ENCODE measurements at places on chromosomes 1 and 21.
A peak's percentile ranks its signal among the peaks of the same experiment; 100 is the strongest.

DNA sequence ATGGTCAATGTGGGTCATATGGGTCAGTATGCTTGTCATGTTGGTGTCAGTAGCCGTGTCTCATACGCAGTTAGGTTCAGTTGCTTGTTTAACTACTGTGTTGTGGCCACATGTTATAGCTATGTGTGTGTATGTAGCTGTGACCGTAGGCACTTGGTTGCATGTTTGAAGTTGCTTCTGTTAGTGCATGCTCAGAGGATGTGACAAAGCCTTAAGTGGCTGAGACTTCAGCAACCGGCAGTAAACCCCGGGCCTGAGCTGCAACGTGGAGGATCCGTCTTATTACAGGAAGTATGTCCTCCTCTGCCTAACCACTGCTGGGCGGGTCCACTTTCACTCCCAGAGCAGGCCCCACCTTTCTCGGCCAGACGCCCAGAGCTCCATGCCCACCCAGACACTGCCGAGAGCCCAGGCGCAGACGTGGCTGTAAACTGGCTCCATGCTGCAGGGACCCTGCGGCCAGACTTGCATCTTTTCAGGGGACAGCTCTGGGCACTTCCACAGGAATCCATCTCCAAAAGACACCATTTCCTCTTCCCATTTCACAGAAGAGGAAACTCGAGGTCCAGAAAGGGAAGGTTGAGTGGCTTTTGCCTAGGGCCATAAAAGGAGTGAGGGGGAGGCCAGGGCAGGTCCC, 2.2 kb downstream of the TCEA3 start:
- DNase-seq = peak; percentile 62

DNA sequence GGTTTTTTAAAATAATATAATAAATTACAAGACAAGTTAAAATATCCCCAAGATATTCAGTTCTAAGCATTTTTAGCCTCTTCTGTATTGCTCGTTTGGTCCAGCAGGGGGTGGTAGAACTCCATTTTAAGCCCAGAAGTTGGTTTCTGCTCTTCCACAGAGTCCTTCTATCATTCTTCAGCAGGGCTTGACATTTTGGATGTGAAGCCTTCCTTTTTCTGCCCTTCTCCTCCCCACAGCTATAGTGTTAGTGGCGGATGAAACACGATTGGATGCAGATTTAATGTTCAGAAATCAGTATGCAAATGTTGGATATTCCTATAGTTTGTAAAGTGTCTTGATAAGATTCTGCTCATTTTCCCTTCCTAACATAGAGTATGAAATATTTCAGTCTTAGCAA, 1.4 kb downstream of the NCAM2 start:
- DNase-seq = peak; percentile 35

DNA sequence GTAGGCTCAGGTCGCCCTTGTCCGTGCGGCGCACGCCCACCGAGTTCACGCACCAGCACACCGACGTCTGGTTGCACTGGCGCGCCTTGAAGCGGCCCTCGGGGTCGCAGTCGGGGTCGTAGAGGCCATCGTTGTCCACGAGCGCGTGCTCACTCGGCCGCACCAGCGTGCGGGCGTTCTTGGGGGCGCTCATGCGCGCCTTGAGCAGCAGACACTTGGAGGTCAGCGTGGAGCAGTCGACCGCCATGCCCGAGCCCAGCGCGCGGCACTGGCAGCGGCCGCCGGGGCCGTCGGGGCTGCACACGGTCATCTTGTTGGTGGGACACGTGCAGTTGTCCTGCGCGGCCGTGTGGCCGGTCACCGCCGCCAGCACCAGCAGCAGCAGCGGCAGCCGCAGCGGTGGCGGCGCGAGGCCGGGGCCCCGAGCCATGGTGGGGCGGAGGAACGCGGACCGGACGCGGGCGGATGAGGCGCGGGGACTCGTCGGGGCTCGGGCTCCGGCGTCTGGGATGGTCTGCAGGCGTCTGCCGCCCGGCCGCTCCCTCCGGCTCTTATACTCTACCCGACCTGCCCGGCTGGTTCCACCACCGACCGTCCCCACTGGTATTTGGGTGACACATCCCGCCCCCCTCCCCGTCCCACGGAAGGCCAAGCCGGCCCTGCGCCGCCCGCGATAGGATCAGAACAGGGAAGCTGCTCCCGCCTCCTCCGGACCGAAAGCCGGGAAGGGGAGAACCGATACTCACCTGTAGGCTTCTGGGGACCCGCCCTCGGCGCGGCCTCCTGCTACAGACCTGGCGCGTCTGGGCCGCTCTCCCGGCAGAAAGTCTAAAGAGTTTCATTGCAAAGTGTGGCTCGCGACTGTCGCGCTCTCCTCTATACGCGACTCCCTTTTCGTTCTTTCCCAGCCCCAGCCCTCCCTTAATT, at the start of gene TACSTD2:
Gene TACSTD2 (minus strand): TSS at position 526 of the 927 bp plus-strand sequence. CDS start 96 bp downstream, at position 430.
- no peak for DNase-seq

DNA sequence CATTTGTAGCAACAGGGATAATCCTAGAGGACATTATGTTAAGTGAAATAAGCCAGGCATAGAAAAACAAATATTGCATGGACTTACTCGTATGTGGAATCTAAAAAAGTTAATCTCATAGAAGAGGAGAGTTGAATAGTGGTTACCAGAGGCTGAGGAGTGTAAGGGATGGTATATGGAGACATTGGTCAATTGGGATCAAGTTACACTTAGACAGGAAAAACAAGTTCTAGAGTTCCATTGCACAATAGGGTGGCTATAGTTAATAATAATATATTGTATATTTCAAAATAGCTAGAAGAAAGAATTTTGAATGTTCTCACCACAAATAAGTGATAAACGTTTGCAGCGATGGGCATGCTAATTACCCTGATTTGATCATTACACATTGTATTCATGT, 354.6 kb downstream of the SEC16B start:
- DNase-seq = no peak

- DNase-seq = no peak
Observed at GRCh38 chr21:33700491-33700890, 58.2 kb downstream of the ITSN1 start.

DNA sequence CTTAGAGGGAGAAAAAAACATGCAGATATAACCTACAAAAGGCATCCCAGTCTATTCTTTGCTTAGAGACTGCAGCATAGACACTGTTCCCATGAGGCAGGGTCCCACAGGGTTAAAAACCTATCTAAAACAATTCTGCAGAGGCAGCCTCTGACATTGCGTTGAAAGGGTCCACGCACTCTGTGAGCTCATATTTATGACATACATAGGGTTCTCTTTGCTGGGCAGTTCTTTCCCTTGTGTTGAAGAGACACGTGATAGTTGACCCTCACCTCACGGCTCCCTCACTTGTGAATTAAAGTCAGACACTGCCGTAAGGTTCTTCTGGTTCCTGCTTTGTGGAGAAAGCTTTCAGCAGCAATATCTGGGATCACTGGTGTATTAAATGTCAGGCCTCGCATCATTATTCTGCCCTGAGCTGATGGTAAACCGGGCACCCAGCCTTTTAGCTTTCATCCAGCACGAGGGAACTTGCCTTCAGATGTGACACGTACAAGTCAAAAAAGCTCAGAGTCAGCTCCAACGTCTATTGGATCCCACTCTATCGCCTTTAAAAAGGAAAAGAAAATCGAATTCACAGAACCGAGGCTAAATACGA, 52.8 kb upstream of the HNRNPU start:
- DNase-seq = no peak

DNA sequence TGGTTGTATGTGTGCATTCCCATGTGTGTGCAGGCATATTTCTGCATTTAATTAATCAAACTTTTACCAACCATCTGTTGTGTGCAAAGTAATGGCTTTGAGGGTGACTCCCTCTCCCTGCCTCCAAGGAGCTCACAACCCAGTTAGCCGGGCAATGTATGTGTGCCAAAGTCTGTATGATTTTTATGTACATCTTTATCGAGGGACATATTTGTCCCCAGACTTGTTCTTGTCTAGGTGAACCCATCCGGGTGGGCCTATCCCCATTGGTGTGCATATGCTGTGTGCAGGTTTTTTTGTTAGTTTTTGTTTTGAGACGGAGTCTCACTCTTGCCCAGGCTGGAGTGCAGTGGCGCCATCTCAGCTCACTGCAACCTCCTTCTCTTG, 1.8 kb downstream of the SYTL1 start:
- no peak for DNase-seq

DNA sequence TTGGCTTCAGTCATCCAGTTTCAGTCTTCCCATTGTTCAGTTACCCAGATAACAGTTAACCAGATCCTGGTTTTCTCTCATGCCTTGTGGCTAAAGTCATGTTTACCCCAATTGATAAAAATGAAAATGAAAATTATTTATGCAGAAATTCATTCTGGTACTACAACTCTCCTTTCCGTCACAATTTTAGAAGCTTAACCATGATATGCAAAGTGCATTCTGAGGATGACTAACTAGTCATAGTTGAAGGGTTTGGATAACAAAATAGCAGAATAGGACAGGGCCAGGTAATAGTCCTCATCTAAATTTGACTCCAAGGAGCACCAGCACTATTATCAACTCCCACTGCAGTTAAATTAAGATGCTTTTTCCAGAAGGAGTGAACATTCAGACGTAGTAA, 94.7 kb downstream of the NTMT2 start:
- DNase-seq = no peak

GRCh38 chr1:234438579-234438978, 40.4 kb downstream of the TARBP1 start:
- DNase-seq = no peak

GRCh38 chr1:209688746-209689234, 13.6 kb downstream of the G0S2 start:
- no peak for DNase-seq

DNA sequence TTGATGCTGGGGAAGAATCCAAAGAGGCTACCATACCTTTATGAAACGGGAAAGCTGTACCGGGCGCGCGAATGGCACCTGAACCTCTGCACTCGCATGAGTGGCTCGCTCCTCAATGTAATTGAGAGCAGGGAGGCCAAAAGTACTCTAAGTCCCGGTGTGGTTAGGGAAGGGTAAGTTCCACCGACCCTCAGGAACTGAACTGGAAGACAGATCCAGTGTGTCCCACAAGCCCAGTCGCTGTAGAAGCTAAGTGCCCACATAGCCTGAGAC, 1.0 kb downstream of the GATAD2B start:
- DNase-seq = no peak

DNA sequence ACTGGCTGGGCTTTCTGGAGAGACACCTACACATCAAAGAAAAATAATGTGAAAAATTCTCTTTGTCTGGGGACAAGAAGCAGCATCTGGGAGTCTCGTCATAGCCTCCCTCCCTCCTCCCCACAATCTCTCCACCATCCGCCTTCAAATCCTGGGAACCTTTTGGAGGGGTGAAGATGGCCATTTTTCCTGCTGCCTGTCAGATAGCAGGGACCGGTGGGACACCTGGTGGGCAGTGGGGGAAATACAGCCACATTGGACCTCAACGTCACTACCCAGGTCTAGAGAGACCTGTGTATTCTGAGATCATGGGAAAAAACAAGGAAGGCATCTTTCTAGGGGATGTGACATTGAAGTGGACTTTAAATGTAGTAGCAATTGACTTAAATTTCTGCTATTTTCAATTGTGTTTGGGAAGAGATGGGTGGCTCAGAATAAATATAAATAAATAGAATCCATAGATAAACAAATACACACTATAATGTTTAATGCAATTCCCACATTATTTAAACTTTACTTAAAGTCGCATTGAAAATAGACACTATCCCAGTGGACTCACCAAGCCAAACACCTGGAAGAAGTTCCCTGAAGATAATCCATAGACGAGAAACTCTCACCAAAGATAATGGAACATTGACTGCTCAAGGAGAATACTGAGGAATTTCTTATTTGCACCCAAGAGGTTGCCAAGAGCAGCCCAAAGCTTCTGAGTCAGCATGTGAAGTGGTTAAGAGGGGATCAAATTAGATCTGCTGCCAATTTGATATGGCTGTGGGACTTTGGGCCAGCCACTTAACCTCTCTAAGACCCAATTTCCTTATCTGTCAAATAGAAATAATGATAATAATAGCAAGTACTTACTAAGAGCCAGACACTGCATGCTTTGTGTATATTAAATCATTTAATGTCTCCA, 147.6 kb upstream of the CAMK1G start:
- DNase-seq = peak; percentile 90

DNA sequence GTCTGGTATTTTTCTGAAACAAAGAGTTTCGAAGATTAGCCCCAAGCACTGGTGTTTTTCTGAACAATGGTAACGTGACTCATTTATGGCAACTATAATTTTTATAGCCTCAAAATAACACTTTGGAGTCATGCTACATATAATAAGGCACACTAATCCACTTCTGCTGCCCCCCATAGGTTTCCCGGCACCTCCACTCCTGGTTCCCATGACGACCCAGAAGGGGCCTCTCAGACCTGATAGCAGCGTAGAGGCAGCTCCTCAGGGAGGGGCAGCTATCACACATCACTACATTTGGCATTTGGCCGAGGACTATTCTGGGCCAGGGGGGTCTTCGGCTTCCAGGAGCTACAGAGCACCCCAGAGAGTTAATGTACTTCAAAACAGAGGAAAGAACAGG, 23.3 kb downstream of the CAPN8 start:
- no peak for DNase-seq

Measured in HTR-8/SVneo (cell line).